ENCODE measurements at places on chromosomes 13 and 19. TPM values are rescaled to one million over a fixed set of nuclear protein-coding genes. Genes with fewer than 3 reads are reported as not detected.

ELSPBP1 gene
- 0.08 TPM for total RNA-seq

NALCN gene
- total RNA-seq, result 0.27 TPM

NKG7 gene
- not detected for total RNA-seq

ZAR1L gene
- not detected for total RNA-seq

ZIC2 gene
- 0.27 TPM for total RNA-seq

IZUMO4 gene
- 4.2 TPM for total RNA-seq

LGALS13 gene
- not detected for total RNA-seq

SIGLEC5 gene
- total RNA-seq, result not detected

RASAL3 gene
- not detected for total RNA-seq

KCNN4 gene
- total RNA-seq, result 3.1 TPM

DPF1 gene
- total RNA-seq, result 7.2 TPM

ZNF418 gene
- not detected for total RNA-seq

KLK12 gene
- total RNA-seq, result not detected

SMAD9 gene
- total RNA-seq, result 4.0 TPM

FXYD5 gene
- total RNA-seq, result 209 TPM

ZNF69 gene
- total RNA-seq, result 4.1 TPM

SELENOV gene
- total RNA-seq, result not detected

ZNF536 gene
- 0.41 TPM for total RNA-seq

TEX101 gene
- total RNA-seq, result not detected

IGFL2 gene
- total RNA-seq, result not detected

ZNF850 gene
- total RNA-seq, result 6.3 TPM

CCDC8 gene
- total RNA-seq, result not detected

HIPK4 gene
- not detected for total RNA-seq

ZNF582 gene
- total RNA-seq, result 6.8 TPM

CYSLTR2 gene
- not detected for total RNA-seq

ZNF66 gene
- total RNA-seq, result 2.9 TPM

FFAR1 gene
- total RNA-seq, result not detected

POLD1 gene
- total RNA-seq, result 45.8 TPM

NAT14 gene
- 28.9 TPM for total RNA-seq

SLC35E1 gene
- 19.6 TPM for total RNA-seq

STARD13 gene
- 1.8 TPM for total RNA-seq

ZNF570 gene
- total RNA-seq, result 11.6 TPM

MEIOSIN gene
- total RNA-seq, result not detected

KLK2 gene
- total RNA-seq, result not detected

ZNF324B gene
- 3.3 TPM for total RNA-seq

ZNF610 gene
- 1.1 TPM for total RNA-seq

KLC3 gene
- total RNA-seq, result not detected

UBE2L5 gene
- not detected for total RNA-seq

SNRNP70 gene
- total RNA-seq, result 138 TPM

CLASRP gene
- 17.6 TPM for total RNA-seq

GAPDHS gene
- not detected for total RNA-seq

TLE2 gene
- total RNA-seq, result 3.5 TPM

ADAT3 gene
- total RNA-seq, result 0.93 TPM

RNF17 gene
- total RNA-seq, result not detected

ICAM1 gene
- total RNA-seq, result 0.12 TPM

ADAMTS10 gene
- total RNA-seq, result 0.62 TPM

CBARP gene
- total RNA-seq, result 1.2 TPM

ZNF99 gene
- total RNA-seq, result 0.04 TPM

ZNF229 gene
- total RNA-seq, result 9.9 TPM
